ENCODE measurements at places on chromosomes 2 and 18.

DNA sequence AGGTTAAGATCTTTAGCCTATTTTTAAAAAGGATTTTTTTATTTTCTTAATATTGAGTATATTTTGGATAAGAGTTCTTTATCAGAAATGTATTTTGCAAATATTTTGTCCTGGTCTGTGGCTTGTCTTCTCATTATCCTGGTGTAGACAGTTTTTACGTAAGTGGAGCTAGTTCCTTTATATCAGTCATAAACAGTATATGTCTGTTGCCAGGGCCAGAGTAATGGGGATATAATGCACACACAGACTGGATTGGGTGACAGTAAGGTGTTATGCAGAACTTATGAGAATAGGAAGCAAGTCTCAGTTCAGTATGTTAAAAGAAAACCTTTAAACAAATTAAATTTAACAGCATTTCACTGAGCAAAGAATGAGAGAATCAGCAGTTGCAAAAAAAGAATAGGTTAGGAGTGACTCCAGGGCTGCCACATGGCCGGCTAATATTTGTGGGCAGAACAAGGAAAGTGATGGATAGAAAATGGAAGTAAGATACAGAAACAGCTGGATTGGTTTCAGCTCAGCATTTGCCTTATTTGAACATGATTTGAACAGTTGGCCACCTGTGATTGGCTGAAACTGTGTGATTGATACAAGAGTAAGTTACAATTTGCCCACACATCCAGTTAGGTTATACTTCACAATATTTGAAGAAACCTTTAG, 61.1 kb upstream of the ZNG1B start:
- no peak for DNase-seq

DNA sequence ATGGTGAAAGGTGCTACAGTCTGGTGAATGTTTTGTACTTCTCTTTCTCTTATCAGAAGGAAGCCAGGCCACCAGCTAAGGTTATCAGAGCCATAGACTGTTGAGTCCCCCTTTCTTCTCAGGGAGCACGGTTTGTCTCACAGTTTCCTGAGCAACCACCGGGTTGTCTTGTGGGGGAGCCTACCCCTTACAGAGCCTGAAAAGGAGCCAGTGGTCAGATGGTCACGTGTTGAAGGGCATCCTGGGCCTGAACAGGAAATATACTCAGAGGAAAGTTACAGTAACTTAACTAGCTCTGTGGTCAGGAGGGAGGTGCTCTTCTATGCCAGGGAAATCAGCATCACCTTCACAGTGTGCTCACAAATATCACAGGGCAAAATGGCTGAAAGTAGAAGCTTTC, 11.6 kb downstream of the CD28 start:
- no peak for DNase-seq

DNA sequence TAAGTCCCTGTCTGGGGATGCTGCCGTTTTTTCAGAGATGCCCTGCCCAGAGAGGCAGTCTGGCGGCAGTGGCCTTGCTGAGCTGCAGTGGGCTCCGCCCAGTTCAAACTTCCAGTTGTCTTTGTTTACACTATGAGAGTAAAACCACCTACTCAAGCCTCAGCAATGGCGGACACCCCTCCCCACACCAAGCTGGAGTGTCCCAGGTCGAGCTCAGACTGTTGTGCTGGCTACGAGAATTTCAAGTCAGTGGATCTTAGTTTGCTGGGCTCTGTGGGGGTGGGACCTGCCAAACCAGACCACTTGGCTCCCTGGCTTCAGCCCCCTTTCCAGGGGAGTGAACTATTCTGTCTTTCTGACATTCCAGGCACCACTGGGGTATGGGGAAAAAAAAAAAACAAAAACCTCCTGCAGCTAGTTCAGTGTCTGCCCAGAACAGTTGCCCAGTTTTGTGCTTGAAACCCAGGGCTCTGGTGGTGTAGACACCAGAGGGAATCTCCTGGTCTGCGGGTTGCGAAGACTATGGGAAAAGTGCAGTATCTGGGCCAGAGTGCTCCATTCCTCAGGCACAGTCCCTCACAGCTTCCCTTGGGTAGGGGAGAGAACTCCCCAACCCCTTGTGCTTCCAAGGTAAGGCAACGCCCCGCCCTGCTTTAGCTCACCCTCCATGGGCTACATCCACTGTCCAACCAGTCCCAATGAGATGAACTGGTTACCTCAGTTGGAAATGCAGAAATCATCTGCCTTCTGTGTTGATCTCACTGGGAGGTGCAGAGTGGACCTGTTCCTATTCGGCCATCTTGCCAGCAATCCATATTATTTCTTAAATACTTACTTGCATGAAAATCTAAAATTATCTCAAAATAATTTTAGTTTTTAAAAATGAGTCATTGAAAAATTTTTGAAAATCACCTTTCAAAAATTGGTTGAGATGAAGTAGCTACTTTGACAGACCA, 338.0 kb downstream of the OSR1 start:
- peak; percentile 80 for DNase-seq

GRCh38 chr2:109331896-109332848, 203.2 kb downstream of the SH3RF3 start:
- DNase-seq, result peak; percentile 21

DNA sequence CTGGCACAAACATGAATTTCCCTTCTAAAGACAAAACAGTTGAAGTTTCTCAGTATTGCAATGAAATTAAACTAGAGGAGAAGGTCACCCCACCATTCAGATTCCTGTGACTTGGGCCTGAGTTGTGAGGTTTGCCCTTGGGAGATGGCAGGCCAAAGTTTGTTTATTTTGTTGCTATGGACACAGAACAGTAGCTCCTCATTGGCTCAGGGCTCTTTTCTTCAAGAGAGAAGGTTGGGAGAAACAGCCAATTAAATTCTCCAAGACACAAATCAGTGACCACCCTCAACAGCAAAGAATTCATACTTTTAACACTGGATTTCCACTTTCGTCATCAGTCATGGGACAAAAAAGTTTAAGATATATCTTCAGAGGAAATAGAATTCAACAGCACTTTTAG, at the start of gene FLACC1:
Gene FLACC1 (minus strand): TSS at position 125 of the 400 bp plus-strand sequence. CDS start 5,941 bp downstream, outside the sequence.
- DNase-seq, result peak; percentile 56

- no peak for DNase-seq
These were observed 98.5 kb upstream of the HAAO start for GRCh38 chr2:42890791-42891355.

- no peak for DNase-seq
These were observed 266.9 kb upstream of the FANCL start for GRCh38 chr2:58508006-58508405.

- DNase-seq, result no peak
These were observed 34.6 kb upstream of the RNF125 start for GRCh38 chr18:31983976-31984375.

DNA sequence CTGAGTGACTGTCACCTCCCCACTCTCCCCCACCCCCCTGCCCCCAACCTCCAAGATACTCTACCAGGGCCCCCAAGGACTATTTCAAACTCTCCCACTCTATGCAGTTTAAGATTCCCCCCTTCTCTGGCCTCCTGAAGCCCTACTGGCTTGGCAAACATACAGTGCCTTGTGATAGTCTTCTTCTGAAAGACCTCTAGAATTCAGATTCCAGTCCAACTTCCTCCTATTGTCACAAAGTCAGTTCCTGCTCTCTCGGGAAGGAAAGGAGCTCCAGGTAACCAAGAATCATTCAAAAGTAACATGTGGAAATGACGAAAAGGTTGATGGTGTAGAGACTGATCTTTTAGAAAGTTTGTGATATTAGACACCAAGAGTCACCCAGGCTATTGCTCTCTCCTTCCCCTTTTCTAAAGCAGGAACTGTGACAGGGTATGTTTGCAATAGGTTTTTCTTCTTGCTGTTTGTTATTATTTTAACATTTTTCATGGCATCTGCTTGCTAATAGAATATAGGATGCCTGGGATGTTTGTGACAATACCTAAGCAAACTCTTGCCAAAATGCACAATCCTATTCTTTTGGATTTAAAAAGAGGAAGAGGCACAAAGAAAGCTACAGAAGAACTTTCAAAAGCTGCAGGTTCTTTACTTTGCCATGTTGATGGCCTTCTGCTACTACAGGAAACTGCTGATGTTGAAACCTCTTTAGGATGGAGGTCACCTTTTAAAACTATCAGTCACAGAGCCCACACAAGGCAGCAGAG, 93.5 kb upstream of the MGAT4A start:
- DNase-seq, result no peak

GRCh38 chr2:85527787-85528186, 11.2 kb upstream of the MAT2A start:
- DNase-seq, result no peak

- no peak for DNase-seq
These were observed 59.5 kb downstream of the TTN start for GRCh38 chr2:178747767-178748166.

DNA sequence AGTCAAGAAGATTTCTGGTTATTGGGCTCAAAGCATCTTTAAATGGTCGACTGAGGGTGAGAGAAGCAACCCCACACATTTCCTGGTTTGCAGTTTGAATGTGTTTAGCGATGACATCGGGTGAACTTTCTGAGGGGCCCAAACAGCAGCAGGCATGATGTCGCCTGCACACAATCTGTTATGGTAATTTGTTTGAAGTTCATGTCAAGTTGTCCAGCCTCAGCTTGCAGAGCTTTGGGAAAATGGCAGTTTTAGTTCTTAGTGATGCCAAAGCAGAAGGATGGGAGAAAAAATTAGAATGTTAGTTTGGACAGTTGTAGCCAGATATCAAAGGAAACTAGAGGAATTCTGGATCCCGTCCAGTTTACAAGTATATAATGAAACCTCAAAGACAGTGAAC, 284.6 kb downstream of the MBD5 start:
- no peak for DNase-seq

DNA sequence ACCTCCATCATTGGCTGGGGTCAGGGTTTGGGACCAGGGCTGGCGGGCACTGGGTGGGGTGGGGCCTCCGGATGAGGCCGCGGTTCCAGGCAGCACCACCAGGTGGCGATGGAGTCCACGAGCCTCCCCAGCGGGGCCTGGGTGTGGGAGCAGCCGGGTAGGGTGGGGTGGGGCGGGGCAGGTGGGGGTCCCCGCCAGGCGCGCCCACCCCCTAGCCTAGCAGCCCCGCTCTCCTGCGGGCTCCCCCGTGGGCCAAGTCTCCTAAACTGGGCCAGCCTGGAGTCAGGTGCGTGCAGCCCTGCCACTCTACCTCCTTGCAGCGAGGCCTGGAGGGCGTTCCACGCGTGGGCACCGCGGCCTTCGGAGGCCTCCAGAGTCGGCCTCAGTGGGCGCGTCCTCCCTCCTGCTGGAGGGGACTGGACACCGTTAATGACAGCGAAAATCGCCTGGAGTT, 187.5 kb downstream of the TWIST2 start:
- no peak for DNase-seq

DNA sequence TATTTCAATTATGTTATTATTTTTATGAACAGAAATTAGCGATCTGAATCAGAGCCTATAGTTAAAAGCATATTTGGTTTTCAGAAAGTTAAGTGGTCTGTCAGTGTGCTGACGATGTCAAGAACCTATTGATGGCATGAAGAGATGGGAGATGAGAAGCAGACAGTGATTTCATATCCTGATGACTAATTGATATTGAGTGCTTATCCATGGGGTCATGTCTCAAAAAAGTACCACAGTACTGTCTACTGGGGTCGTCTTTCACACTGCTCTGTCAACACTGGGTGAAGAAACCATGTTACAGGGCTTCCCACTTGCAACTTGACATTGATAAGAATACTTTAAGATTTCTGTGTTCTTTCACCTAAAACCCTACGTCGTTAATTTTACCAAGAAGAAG, 297.1 kb downstream of the AFF3 start:
- no peak for DNase-seq

DNA sequence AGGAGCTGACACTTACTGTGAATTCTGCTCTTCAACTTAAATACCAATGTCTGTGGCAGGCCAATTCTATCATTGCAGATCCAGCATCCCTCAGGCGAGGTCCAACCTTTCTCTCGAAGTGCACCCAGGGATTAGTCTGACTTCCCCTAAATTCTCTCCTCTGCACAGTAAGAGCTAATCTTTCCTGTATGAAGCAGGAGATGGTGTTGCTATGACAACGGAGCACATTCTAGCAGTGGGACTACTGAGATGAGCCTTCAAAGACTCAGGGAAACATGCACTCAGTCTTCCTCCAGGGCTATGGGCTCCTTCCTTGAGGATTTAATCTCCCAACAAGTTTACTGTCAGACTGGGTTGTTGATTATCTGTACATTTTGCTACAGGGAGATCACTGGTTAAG, 176.3 kb downstream of the NOL4 start:
- no peak for DNase-seq

DNA sequence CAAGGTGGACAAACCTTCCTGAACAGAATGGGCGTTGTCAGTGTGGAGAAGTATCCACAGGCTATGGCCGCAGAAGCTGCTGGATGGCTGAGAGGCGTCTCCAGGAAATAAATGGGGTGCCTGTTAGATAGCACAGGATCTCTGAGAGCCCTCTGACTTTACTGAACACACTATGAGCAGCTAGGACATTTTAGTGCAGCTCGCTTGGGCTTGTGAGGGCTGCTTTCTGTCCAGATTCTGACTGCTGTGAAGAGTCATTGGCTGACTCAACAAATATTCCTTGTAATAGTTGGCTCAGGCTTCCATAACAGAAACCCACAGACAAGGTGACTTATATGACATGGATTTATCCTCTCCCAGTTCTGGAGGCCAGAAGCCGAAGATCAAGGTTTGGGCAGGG, 100.2 kb upstream of the SNTG2 start:
- no peak for DNase-seq

GRCh38 chr2:99451280-99451679, 38.5 kb downstream of the REV1 start:
- DNase-seq, result no peak

GRCh38 chr2:70675862-70676261, 92.1 kb downstream of the ADD2 start:
- DNase-seq, result no peak

GRCh38 chr18:62186499-62186773, 420 bp downstream of the PIGN start:
- DNase-seq, result peak; percentile 58

GRCh38 chr2:162127422-162127821, 24.6 kb downstream of the GCG start:
- no peak for DNase-seq

- DNase-seq, result no peak
These were observed 103.0 kb downstream of the ZAP70 start for GRCh38 chr2:97816411-97816810.

All from HepG2 (cell line).